ENCODE measurements at places on chromosomes 1 and 21. TPM values are rescaled to one million over a fixed set of nuclear protein-coding genes. Genes with fewer than 3 reads are reported as not detected.

The FAM167B gene
- total RNA-seq, result 1.7 TPM

The NFASC gene
- total RNA-seq, result under 0.01 TPM

The AMY2B gene
- total RNA-seq, result 1.9 TPM

The CLCNKB gene
- total RNA-seq, result not detected

The PTPN7 gene
- not detected for total RNA-seq

The NCF2 gene
- not detected for total RNA-seq

The ALX3 gene
- total RNA-seq, result not detected

Data from endothelial cell of coronary artery (primary cell).